ENCODE measurements at places on chromosomes 11 and 22. TPM values are rescaled to one million over a fixed set of nuclear protein-coding genes. Genes with fewer than 3 reads are reported as not detected.

GRCh38 chr11:36451045-36451444 lies 59.0 kb downstream of the TRAF6 start:
- DNase-seq, result no peak

DNA sequence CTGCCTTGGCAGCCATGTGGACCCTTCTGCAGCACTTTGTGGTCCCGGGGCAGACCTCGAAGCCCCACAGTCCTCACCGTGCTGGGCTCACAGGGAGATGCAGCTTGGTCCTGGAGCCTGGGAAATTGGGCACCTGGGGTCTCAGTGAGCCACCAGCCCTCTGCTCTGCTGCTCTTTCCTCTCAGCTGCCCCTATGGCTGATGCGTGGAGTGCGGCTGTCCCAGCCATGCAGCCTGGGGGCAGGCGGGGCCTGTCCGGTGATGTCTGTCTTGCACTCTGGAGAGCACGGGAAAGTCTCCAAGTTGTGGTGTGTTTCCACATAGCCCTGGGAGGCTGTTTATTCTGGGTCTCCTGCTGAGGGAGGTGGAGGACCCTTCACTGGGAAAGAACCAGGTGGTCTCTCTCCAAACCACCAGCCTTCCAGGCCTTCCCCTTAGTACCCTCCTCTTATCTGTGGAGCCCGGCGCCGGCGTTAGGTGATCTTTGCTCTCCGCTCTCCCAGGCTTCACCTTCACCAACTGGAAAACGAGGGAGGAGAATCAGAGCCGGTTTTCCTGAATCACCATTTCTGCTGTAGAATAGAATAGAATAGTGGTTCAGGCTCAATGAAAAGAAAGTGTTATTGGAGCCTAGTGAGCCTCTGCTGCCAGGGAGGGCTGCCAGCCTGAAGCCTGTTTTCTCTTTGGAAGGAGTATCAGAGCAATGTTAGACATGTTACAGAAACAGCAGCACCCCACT lies 41.2 kb upstream of the GRAMD4 start:
- DNase-seq, result no peak

GRCh38 chr22:40580631-40581030 lies 55.9 kb downstream of the MRTFA start:
- DNase-seq, result no peak

DNA sequence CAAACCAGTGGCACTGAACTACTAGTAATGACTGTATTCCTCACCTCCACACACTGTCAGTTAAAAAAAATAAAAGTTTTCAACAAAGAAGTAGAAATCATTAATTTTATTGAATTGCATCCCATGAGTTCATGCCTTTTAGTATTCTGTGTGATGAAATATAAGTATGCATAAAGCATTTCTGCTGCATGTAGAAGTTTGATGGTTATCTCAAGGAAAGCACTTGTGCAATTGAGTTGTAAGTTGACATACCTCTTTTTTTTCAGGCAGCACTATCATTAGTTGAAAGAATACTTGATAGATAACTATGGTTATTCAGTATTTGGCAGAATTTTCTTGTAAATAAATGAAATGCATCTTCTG lies 104.4 kb downstream of the STIM1 start:
- DNase-seq, result no peak

DNA sequence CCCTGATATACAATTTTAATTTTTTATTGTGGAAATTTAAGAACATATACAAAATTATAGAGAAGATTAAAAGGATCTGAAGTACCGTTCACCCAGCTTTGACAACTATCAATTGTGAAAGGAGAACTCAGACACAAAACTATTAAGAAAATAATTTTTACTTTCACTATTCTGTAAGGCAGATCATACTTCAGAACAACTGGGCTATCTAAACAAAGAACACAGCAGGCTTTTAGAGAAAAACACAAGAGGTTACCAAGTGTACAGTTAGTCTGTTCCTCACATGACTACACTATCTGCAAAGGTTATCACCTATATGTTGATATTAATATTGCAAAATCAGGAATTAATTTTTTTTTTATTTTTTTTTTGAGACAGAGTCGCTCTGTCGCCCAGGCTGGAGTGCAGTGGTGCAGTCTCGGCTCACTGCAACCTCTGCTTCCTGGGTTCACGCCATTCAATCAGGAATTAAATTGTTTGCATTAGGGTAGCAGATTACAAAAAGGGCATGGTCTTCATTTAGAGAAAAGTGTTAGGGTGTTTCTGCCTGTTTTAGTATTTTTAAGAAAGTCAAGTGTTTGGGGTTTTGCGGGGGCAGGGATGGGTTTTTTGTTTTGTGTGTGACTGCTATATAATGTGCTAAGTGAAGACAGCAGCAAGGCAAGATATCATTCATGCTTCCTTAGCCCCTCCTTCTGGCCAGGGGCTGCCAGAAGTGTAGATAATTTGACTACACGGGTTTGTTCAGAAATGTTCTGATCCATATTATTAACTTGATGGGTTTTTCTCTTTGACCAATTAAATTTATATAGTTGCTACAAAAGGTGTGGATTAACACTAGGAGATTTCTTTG lies 27.6 kb upstream of the SIK2 start:
- DNase-seq, result no peak

DNA sequence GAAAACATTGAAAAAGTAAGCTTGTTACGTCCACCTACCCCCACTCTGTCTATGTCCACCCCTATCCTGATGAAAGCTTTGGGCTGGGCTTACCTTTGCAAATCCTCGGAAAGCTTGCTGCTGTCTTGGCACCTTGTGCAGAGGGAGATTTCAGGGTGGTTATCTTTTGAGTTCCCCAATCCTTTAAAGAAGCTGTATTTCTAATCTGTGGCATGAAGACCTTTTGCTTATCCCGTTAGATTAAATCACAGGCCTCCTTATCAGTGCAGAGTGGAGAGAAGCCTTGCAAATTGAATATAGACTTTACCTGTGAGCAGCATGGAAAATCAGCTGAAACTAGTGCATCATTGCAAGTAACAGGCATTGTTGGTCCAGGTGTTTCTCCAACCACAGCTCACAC lies 580.6 kb upstream of the ANO5 start:
- DNase-seq, result no peak

GRCh38 chr11:102592634-102593581 lies 32.2 kb downstream of the MMP20 start:
- no peak for DNase-seq

DNA sequence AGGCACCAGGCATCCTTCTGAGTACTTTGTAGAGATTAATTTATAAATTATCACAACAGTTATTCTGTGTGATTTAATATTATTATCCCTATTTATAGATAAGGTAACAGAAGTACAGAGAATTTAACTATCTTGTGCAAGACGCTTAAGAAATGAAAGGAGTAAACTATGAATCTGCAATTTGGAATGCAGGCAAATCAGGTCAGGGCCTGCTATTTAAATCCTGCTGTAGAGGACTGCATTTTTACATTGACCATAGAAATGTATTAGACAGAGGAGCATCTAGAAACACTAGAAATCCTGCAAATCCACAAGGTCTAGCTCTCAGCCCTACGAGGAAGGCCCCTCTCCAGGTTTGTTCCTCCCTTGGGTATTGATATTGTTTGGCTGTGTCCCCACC lies 336.2 kb downstream of the ETS1 start:
- DNase-seq, result no peak

- DNase-seq, result no peak
Observed at GRCh38 chr11:112612250-112612849, 348.9 kb upstream of the NCAM1 start.

GRCh38 chr11:75858613-75859012 lies 43.6 kb downstream of the UVRAG start:
- no peak for DNase-seq

- DNase-seq, result no peak
Observed at GRCh38 chr11:66287889-66288670, 863 bp downstream of the YIF1A start.

- no peak for DNase-seq
Observed at GRCh38 chr22:39151329-39151975, 1.0 kb downstream of the CBX7 start.

DNA sequence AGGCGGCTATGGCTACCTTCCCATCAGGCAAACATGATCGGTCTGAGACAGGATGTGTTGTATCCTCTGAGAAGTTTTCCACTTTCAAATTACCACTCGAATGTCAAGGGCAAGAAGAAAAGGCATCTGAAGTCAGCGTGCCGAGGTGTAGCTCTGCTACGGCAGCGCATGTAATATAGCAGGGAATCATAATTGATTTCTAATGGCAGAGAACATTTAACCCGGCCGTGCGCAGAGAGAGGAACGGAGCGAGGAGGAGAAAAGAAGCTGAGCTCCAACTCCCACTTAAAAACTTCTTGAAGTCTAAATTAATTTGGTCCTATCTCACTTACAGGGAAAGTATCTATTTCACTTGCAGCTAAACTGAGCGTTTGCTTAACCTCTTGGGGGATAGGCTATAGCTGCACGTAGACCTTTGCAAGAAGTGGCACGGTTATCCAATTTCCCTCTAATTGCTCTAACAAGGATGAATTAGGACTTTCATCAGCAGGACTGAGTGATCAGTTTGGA lies 137.3 kb upstream of the KIRREL3 start:
- no peak for DNase-seq

DNA sequence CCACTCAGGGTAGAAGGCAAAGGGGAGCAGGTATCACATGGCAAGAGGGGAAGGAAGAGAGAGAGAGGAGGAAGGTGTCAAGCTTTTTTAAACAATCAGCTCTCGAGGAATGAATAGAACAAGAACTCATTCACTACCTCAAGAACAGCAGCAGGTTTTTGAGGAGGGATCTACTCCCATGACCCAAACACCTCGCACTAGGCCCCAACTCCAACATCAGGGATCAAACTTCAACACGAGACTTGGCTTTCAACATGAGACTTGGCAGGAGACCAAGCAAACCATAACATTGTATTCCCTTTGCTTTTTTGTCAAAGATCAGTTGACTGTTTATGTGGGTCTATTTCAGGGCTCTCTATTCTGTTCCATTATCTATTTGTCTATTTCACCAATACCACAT lies 26.9 kb upstream of the APOBEC3A start:
- DNase-seq, result no peak

DNA sequence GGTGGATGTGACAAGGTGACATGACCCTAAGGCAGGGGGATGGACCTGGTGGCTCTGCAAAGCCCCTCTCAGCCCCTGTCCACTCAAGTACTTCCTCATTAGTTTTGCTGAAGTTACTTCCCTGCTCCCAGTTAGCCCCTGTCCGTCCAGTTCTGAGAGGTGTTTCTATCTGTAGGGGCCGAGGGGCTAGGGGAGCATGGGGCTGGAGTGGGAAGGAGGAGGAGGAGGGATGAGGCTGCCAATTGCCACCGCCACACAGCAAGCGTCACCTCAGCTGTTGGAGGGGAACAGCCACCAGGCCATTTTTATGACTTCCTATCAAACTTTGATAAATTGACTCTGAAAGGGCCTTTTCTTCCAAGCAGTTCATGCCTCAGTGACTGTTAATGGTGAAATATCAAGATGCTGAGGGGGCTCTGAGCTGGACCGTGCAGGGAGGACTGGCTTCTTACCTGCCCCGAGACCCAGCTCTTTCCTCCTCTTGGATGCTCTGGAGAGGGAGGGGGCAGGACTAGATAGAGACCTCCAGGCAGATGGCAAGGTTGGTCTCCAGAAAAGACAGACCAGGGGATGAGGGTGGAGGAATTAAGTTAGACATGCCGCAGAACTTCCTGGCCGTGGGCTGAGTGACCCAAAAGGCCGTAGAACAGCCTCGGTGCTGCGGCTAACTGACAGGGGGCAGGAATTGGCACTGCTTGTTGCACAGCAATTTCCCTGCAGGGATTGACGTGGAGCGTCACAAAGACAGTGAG lies 137.0 kb downstream of the ST3GAL4 start:
- DNase-seq, result no peak

GRCh38 chr22:46479046-46479445 lies 58.4 kb downstream of the CELSR1 start:
- DNase-seq, result no peak

GRCh38 chr11:128929468-128929867 lies 13.2 kb downstream of the TP53AIP1 start:
- DNase-seq, result no peak

GRCh38 chr22:28019881-28020861 lies 101.1 kb upstream of the PITPNB start:
- DNase-seq, result peak; percentile 20

- no peak for DNase-seq
Observed at GRCh38 chr11:99548264-99548663, 527.5 kb downstream of the CNTN5 start.

DNA sequence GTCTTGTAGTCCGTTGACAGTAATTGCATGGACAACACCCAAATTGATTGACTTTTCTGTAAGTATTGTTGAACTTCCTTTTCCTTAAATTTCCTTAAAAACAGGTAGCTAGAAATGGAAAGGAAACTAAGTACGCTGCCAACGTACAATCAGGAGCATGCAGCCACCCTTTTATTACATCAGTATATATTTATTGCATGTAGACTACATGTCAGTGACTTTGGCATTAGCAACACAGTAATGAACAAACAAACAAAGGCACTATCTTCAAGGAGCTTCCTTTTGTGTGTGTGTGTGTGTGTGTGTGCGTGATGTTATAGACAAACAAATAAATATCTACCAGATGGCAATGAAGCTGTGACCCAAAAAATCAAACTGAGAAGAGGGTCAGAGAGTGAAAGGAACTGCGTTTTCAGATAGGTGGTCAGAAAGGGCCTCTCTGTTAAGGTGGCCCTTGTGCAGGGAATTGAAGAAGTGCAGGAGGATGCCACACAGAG lies at the start of gene OR9Q1:
OR9Q1 (plus strand) TSS at position 447 of the 497 bp plus-strand sequence. CDS start 155,564 bp downstream, outside the sequence.
- DNase-seq, result no peak

GRCh38 chr22:32605576-32605975 lies 131.0 kb downstream of the FBXO7 start:
- DNase-seq, result no peak

GRCh38 chr11:89177691-89178231 lies at the start of gene TYR:
Gene TYR, plus strand, starts transcription at chr11:89177875. Its CDS starts 79 bp downstream, at chr11:89177954.
- DNase-seq, result no peak

- DNase-seq, result no peak
Observed at GRCh38 chr11:110186867-110187266, 93.7 kb downstream of the ZC3H12C start.

GRCh38 chr11:13776134-13776815 lies 107.8 kb downstream of the FAR1 start:
- DNase-seq, result no peak

GRCh38 chr11:39804271-39804670 lies 1655.2 kb downstream of the LRRC4C start:
- DNase-seq, result no peak

GRCh38 chr11:69244266-69244665 lies 49.7 kb upstream of the MYEOV start:
- no peak for DNase-seq

GRCh38 chr22:23569716-23570115 lies 10.4 kb downstream of the IGLL1 start:
- DNase-seq, result no peak

GRCh38 chr11:13680501-13681264 lies 12.2 kb downstream of the FAR1 start:
- no peak for DNase-seq

GRCh38 chr22:45429981-45430775 lies 16.7 kb downstream of the RIBC2 start:
- no peak for DNase-seq

NOX4 gene
- total RNA-seq, result not detected

MRGPRX3 gene
- total RNA-seq, result not detected

MS4A1 gene
- total RNA-seq, result 0.59 TPM

ZNF214 gene
- total RNA-seq, result 3.0 TPM

KCNJ5 gene
- total RNA-seq, result 0.28 TPM

XKR3 gene
- not detected for total RNA-seq

LUZP2 gene
- total RNA-seq, result 0.18 TPM

OR4D5 gene
- total RNA-seq, result not detected

ZNF280B gene
- total RNA-seq, result 0.10 TPM

KRTAP5-10 gene
- not detected for total RNA-seq

VEGFB gene
- 101 TPM for total RNA-seq

ACRV1 gene
- total RNA-seq, result 0.26 TPM

OR52H1 gene
- 0.15 TPM for total RNA-seq
